Uterus (tissue), 4 donors: ENCODE measurements at places on chromosomes 5 and 9.

GRCh38 chr5:142492781-142493281 lies 168.0 kb upstream of the SPRY4 start:
- DNase-seq, result no peak

DNA sequence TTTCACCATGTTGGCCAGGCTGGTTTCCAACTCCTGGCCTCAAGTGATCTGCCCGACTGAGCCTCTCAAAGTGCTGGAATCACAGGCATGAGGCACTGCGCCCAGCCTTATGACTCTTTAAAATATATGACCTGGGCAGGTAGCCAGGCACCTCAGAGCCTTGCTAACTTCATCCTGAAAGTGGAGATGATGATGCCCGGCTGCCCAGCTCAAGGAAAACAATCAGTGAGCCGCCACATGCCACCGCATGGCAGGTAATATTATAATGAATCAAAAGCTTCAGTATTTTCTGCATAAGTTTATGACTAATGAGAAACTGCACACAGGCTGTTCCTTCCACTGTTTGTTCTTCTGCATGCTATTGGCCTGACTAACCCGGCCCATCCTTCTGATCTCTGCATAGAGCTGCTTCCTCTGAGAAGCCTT lies 30.4 kb upstream of the DMRT1 start:
- no peak for DNase-seq

GRCh38 chr5:173693670-173694069 lies 77.2 kb upstream of the BOD1 start:
- no peak for DNase-seq

DNA sequence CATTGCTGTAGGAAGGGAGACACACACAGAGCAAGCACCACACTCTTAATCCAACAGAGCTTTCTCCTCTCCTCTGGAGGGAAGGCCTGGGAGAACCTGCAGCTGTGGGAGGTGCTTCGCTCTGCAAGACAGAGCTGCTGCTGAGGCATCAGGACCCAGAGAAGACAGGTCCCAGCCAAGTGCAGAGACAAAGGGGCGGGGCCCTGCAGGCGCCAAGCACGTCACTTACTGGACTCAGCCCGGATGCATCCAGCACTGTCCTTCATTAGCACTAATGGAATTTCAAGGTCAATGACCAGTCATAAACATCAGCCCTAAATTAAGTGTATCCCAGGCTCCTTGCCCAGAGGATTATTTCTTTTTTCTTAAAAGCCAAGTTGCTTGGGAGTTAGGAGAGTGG lies 337.1 kb upstream of the PANK3 start:
- peak; percentile 87 for DNase-seq

- no peak for DNase-seq
Observed at GRCh38 chr5:154059039-154059430, 20.3 kb downstream of the MFAP3 start.

GRCh38 chr9:113355040-113355596 lies 5.8 kb downstream of the BSPRY start:
- DNase-seq, result no peak

- no peak for DNase-seq
Observed at GRCh38 chr5:121429761-121430160, 421.9 kb upstream of the FTMT start.

DNA sequence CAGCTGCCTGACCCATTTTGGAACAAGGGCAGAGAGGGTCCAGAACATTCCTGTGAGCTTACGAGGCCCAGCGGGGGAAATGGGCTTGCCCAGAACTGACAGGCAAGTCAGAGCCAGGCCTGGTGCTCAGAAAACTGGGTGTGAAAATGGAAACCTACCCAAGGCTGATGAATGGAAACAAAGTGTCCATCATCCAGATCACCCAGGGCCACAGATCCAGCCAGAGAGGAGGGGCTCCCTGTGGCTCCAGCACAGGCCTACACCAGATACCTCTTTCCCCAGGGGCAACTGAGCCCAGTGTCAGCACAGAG lies 3.1 kb downstream of the CLTB start:
- no peak for DNase-seq

- peak; percentile 77 for DNase-seq
Observed at GRCh38 chr5:88889189-88890069, 6.4 kb upstream of the MEF2C start.

DNA sequence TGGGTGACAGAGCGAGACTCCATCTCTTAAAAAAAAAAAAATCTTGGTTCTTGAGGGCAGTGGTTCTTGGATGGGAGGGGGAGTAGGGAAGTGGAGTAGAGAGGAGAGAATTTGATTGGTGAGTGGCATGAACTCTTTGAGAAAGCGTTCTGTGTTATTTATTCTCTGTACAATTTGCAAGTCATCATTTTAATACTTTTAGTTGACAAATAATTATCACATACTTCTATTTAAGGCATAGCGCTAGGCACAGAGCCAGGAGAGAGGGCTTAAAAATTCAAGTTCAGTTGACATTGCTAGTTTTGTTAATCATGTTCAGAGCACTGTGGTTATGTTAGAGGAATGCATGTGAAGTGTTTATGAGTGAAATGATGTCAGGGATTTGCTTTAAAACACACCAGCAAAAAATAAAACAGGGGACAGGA lies 24.6 kb downstream of the HSDL2 start:
- no peak for DNase-seq

GRCh38 chr9:126114850-126115460 lies 211.7 kb upstream of the MVB12B start:
- DNase-seq, result no peak

- no peak for DNase-seq
Observed at GRCh38 chr9:37801287-37801850, 772 bp downstream of the DCAF10 start.

DNA sequence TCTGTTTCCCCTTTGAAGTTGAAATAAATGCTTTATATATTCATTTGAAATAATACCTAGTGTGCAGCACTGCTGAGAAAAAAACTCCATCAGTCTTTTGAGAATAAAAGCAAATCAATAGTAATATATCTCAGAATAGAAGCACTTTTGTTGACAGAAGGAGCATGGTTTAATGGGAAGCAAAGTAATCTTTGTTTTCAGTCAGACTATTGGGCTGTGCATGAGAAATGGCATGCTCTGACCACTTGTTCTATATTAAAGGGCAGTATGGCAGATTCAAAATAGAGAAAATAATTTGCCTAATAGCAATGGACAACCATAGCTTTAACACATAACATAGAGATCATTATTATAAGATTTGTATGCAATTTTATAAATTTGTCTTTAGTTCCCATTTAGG lies 12.4 kb downstream of the CDH10 start:
- no peak for DNase-seq

GRCh38 chr5:135604056-135604455 lies 25.3 kb upstream of the CXCL14 start:
- DNase-seq, result no peak

DNA sequence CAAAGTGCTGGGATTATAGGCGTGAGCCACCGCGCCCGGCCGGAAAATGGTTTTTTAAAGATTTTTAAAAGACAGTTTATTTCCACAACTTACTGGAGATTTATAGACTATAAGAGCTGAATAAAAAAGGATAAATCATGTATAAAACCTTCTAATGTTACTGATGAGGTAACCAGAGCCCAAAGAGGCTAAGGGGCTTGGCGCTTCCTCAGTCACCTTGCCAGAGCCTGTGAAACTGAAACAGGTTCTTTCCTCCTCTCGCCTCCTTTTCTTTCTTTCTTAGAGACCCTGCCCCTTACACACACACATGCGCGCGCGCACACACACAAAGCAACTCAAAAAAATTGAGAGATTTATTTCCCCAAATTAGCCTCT lies 69.8 kb downstream of the HSD17B3 start:
- DNase-seq, result no peak

DNA sequence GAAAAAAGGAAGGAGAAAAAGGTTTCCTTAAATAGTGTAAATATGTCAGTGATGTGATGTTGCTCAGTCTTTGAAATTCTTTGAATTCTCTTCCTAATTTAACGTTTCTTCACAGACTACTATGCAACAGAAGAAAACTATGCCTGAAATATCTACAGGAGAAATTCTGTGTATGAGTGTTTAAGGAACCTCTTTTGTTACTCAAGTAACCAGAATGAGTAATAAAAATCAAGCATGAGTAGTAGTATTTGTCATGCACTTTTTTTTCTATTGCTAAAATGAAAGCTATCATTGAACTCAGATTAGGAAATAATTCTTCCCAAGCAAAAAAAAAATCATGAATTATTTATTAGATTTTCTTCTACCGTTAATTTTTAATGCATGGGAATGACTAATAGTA lies 20.3 kb upstream of the THG1L start:
- no peak for DNase-seq

DNA sequence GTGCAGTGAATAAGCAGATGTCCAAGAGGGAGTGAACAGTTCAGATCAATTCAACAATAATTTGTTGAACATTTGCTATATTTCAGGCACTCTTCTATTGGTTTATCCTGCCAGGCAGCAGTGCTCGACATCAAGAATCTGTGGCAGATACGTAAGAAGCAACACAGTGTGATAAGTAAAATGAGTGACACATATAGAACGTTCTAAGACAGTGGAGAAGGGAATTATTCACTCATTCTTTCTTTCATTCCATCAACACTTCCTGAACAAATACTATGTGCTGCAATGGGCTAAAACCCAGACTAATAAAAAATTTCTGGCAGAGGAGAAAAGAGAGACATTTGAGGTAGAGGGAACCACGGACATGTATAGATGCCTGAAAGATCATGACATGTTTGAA lies 89.9 kb upstream of the GLIS3 start:
- no peak for DNase-seq

DNA sequence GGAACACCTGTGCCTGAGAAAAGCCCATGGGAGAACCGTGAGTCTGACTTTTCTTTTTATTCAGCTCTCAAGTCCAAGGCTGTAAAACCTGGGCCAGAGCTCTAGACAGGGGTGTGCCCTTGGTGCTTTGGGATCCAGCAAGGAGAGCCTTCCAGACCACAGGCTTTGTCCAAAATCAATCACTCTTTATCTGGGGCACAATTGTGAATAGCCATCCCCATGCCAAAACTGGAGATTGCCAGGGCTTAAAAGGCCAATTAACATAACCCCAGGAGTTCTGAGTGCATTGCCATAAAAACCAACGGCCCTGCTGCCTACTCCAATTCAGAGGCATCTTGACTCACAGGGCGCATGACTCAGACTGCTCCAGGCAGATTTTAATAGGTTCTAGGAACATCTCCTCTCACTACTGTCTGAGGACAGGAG lies 391.8 kb downstream of the ARHGEF28 start:
- no peak for DNase-seq

DNA sequence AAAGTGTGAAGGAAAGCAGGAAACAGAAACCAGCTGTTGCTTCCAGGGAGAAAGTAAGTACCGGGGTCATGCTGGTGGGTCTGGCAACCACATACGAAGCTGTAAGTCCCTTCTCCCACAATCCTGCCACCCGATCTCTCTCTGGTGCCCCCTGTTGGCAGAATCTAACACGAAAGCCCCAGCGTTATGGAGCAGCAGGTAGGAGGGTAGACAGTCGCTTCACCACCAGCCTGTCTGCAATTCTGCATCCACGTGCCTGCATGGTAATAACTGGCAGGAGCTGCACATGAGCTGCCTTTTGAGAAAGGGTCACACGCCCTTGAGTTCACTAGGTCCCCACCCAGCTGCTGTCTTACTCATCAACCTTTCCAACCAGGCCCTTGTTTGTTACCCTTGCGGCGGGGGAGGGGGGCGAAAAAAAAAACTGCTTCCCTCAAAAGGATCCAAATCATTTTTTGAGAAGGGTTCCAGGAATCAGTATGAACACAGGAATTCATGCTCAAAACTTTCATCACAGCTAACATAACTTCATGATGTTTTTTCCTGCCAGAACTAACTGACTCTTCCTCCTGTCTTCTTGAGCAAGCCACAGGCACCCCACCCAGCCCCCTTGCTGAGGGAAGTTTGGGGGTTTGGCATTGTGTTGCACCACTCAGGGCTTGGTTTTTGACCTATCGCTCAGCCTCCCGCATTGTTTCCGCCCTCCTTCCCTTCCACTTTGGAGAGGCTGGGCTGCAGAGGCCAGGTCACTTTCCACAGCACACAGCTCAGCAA lies 19.6 kb upstream of the TMEM252 start:
- peak; percentile 62 for DNase-seq

DNA sequence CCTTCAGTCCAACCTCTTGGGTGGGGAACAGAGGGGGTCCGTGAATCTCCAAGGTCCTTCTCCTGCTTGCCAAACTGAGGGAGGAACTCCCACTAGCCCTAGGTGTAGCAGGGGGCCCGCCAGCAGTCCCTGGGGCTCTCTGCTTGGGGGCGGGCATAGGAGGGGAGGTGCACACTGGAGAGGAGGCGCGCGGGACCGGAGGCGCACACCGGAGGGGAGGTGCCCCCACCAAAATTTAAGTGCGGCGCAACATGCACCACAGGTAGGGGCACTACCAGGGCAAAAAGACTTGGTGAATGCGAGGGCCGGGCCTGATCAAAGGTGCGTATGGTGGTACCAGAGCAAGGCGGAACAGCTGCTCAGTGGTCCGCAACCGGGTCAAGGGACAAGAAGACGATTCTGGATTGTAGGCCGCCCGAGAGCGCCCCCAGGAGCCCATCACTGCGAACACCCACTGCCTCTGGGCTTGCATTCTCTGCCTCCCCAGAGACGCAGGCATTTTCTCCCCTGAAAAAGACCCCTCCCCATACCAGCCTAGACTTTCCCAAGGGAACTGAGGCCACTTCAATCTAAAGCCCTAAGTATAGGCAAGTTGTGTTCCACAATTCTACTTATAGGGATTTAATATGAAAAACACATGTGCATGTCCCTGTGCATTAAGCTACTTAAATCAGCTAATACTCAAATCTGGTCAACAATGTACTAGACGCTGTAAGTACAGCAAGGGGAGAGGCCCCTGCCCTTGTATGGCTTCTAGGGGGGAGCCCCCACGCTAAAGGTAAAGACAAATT lies 50.6 kb downstream of the TGFBI start:
- no peak for DNase-seq

- DNase-seq, result no peak
Observed at GRCh38 chr5:87404359-87404758, 8.4 kb downstream of the CCNH start.

DNA sequence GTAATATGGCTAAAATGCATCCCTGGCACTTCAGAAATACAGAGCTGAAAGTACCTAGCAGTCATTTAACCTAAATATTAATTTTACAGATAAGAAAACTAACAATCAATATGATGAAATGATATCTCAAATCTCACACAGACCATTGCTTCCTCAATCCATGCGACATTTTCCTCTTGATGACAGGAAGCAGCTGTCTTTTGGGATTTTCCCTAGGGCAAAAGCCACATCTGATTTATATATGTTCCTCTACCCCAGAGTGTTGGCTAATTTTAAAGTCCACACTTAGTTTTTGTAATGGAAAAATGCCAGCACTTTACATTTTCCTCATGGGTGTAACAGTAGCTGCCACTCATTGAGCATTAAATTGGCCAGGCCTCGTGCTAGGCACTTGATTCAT lies 47.7 kb upstream of the ITGA1 start:
- no peak for DNase-seq

GRCh38 chr5:76537073-76537543 lies 86.1 kb downstream of the F2RL2 start:
- DNase-seq, result no peak

- DNase-seq, result no peak
Observed at GRCh38 chr5:89823046-89823445, 586.5 kb downstream of the CETN3 start.

GRCh38 chr5:114223866-114224265 lies 138.0 kb upstream of the KCNN2 start:
- no peak for DNase-seq

- DNase-seq, result no peak
Observed at GRCh38 chr9:95584176-95584575, 67.4 kb upstream of the PTCH1 start.
